Panc1 (cell line): ENCODE measurements at places on chromosomes 4 and X. TPM values are rescaled to one million over a fixed set of nuclear protein-coding genes. Genes with fewer than 3 reads are reported as not detected.

DNA sequence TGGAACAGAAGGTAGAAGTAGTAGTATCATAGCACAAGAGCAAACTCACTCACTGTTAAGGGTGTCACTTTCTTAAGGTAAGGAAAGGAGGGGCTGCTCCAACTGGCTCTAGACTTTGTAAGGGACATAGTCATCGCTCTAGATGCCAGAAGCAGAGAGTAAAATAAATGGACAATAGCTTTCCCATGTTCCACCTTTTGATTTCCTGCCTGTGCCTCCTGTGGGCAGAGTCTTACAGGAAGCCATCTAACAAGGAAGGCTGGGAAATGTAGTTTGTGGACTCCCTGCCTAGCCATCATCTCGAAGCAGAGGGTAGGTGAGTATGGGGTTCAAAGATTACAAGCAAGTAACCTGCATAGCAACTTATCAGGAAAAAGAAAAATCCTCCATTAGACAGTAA lies 1.7 kb upstream of the METTL14 start:
- DNase-seq: no peak

DNA sequence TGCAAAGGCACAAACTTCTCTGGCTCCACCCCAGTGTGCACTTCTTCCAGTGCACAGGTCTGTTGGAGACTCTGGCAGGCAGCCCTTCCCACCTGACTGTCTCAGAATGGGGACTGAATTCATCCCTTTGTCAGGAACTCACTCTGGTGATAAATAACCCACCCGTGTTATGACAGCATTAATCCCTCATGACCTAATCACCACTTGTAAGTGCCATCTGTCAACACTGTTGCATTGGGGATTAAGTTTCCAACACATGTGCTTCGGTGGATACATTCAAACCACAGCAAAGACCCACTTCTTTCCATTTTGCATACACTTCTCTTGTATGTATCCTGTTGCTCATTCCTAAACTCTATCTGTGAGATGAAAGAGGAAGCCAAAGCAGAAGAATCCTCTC lies 1002.9 kb upstream of the IGFBP7 start:
- no peak for DNase-seq

DNA sequence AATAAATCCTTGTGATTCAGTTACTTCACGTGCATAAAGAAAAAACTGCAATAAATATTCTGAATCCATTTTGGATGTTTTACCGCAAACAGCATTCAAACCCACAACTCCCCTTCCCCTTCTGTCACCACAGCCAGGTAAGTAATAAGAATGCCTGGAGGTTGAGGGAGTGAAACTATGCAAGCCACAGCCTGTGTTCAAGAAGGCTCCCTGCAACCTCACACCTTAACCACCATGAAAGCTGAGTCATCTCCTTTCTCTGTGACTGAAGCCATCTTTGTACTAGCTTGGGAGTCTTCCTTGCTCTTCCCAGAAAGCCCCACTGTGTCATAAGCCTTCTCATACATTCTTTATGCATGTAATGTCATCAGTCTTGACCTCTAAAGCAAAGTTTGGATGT lies 297.0 kb upstream of the PUDP start:
- DNase-seq: no peak

GRCh38 chrX:122188751-122189150 lies 995.3 kb upstream of the GRIA3 start:
- DNase-seq: no peak

Gene PCDH7
- 31.6 TPM for total RNA-seq

- no peak for DNase-seq
These were observed 202.1 kb downstream of the GPC3 start for GRCh38 chrX:133783274-133783673.

DNA sequence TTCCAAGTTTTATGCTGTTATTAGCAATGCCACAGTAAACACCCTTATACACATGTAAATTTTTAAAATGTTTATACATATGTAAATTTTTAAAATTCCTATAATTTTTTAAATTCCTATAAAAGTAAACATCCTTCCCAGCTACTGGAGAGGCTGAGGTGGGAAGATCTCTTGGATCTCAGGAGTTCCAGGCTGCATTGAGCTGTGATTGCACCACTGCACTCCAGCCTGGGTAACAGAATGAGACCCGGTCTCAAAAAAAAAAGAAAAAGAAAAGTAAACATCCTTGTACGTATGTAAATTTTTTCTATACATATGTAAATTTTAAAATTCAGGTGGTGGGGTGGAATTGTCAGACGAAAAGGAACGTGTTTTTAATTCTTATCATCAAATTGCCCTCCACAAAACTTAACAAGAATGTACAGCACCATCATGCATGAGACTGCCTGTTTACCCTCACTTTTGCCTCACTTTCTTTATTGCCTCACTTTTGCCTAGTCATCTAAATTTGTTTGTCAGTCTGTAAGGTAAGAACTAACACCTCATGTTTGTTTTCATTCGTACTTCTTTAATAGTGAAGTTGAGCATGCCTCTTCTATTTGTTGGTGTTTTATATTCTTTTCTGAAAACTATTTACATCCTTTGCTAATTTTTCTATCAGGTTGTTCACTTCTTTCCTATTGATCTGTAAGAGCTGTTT lies 8.0 kb downstream of the SLC7A3 start:
- DNase-seq: no peak

DNA sequence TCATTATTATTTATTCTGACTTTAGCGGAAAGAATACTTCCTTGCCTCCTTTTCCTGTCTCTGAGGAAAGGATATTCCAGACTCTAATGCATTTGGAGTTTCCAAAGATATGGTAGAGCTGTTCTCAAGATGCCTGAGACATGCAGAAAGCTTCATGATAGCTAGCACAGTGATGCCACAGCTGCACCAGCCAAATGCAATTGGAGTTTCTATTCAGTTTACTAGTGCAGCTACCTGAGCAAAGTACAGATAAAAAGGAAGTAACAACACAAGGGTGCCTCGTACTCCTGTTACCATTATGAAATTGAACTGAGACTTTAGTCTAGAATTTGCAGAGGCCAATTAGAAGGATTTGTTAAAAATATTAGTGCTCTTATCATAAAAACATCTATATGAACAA lies 57.5 kb upstream of the PARM1 start:
- DNase-seq: no peak

DNA sequence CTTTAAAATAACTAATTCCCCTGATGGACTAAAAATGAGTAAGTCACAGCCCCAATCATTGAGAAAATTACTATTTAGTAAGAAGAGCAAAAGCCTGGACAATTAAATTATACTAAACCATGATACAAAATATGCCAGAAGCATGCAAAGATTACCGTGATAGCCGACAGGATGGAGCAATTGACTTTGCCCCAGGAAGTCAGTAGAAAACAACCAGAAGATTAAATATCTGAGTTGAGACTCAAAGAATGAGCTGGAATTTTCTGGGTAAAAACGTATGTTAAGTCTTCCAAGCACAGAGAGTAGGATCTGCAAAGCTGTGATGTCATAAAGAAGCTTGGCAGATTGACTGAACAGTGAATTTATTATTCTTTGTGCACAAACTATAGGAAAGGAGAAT lies 816.1 kb upstream of the TENM3 start:
- no peak for DNase-seq

- DNase-seq: no peak
These were observed 118.5 kb upstream of the SHISA3 start for GRCh38 chr4:42278709-42279324.

Gene ZNF185
- 5.4 TPM for total RNA-seq

Gene HSFX4
- not detected for total RNA-seq

DNA sequence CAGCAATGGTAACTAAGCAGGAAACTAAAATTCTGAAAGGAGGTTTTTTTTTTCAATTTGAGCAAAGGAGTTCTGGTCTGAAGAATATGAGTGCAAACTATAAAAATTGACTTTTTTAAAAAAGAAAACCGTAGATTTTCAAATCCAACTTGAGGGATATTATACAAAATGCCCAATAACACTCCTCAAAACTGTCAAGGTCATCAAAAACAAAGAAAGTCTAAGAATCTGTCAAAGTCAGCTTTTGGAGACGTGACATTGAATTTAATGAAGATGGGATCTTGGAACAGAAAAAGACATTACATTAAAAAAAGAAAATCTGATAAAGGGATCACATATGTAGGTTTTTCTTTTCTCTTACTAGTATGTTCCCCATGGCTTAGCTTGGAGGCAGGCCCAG lies 40.4 kb upstream of the AR start:
- no peak for DNase-seq

- no peak for DNase-seq
These were observed 12.7 kb upstream of the ZNF330 start for GRCh38 chr4:141207961-141208360.

Gene TLR10
- 0.05 TPM for total RNA-seq

Gene NAT8L
- total RNA-seq: 16.6 TPM

GRCh38 chr4:98861100-98861884 lies 67.6 kb downstream of the EIF4E start:
- DNase-seq: no peak

GRCh38 chr4:177185151-177185550 lies 124.5 kb upstream of the NEIL3 start:
- no peak for DNase-seq

DNA sequence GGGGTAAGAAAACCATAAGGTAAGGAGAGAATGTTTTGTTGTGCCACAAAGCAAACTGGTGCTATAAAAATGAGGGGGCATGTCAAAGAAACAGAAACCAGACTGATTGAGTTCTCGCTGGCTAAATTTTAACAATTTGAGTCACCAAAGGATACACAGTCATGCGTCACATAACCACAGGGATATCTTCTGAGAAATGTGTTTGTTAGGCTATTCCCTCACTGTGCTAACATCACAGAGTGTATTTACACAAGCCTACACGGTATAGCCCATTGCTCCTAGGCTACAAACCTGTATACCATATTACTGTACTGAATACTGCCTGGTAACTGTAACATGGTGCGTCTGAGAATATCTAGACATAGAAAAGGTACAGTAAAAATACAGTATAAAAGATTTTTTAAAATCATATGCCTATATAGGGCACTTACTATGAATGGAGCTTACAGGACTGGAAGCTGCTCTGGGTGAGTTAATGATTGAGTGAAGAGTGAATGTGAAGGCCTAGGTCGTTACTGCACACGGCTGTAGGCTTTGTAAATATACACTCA lies 50.1 kb downstream of the FBXW7 start:
- DNase-seq: peak; percentile 45

GRCh38 chrX:125627676-125628075 lies 308.0 kb downstream of the TEX13C start:
- DNase-seq: no peak

Gene CORIN
- total RNA-seq: not detected

GRCh38 chr4:94765648-94766047 lies 7.9 kb downstream of the BMPR1B start:
- no peak for DNase-seq

Gene ALG13
- total RNA-seq: 50.0 TPM

- no peak for DNase-seq
These were observed 34.0 kb upstream of the BCOR start for GRCh38 chrX:40131654-40132337.

DNA sequence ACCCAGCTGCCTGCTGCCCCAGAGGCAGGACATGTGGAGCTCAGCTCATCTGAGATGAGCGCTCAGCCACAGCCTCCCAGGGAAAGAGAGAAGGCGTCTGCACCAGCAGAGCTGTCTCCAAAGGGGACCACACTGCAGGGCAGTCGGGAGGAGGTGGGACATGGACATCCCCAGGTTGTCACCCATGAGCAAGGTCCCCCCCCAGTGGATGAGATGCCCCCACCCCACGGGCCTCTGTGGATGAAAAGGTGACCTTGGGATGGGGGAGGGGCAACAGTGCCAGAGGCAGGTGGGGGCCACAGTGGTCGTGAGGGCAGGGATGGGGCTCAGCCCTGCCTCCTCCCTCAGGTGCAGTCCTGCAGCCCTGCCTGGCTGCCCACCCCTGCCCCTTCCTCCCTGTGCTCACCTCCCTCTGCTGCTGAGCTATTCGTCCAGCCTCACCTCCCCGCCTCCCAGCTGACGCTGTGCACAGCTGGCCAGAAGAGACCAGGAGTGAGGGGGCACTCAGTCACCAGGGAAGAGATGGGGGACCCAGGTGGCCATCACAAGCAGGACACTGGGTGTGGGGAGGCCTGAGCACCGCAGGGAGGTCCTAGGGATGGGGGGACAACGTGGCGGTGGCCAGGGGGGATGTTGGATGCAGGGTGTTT lies 9.3 kb downstream of the NKX1-1 start:
- DNase-seq: no peak

GRCh38 chr4:159278399-159278798 lies 175.5 kb downstream of the RAPGEF2 start:
- no peak for DNase-seq

DNA sequence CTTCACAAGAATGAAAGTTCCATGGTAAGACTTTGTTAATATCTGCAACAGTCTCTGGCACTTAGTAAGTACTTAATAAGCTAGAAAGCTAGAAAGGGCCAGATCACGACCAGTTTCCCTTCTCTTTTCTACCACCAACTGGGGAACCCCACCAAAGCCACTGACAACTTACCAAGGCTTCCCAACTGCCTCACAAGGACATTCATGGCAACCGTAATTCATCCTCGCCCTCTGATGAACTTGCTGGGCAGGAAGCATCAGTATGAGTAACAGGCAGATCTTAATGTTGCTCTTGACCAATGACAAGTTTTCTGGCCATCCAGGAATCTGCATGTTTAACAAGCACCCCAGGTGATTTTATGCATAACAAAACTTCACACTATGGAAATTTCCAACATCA lies 23.2 kb upstream of the ZCCHC13 start:
- DNase-seq: no peak

Gene TBC1D9
- total RNA-seq: 21.7 TPM
